Thyroid gland (tissue), 4 donors: ENCODE measurements at places on chromosomes 4 and X. TPM values are rescaled to one million over a fixed set of nuclear protein-coding genes. Genes with fewer than 3 reads are reported as not detected.

MAGEC3 gene
- 0.71 TPM for total RNA-seq

TRPC3 gene
- total RNA-seq: 1.1 TPM

AVPR2 gene
- total RNA-seq: 2.8 TPM

DNA sequence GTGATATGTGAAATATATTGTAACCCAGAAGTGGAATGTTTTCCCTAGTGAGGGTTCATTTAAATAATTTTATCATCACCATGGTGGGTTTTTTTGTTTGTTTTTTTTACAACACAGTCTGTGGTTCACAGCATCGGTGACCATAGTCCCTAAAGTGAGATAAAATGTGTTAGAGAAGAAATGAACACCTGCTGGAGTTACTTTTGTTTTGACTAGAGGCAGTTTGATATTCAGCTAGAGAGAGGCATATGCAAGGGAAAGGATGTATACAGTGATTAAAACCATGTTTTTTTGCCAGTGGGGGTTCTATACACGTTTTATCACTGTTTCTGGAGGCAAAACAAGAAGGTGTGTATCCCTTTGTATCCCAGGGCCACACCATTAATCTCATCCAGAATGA, 541.5 kb downstream of the PCDH7 start:
- H3K4me3 ChIP-seq: no peak overlapping the region
- no peak overlapping the region for H3K27ac ChIP-seq
- no peaks in the 10 kb centered on the region for H3K27me3 ChIP-seq
- no peaks in the 10 kb centered on the region for H3K4me1 ChIP-seq
- DNase-seq: no peak
- H3K36me3 ChIP-seq: no peaks in the 10 kb centered on the region

DNA sequence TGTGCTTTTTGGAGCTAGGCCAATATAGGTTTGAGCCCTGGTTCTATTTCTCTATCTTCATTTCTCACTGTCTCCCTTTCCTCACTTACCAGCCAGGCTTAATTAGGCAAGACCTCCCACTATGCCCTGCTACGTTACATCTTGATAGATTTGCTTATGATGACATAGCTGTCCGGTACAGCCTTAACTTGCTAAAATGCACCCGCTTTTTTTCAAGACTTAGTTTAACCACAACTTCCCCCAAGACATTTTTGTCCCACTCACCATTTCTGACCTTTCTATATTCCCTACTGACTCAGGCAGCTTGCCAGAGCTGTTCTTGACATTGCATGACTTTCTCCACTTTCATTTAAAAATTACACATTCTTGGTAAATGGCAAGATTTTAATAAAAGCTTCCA, 152.6 kb downstream of the MID1 start:
- no peak for DNase-seq
- H3K27ac ChIP-seq: no peak overlapping the region
- H3K4me1 ChIP-seq: no peaks in the 10 kb centered on the region
